ENCODE measurements at places on chromosomes 6 and 20. TPM values are rescaled to one million over a fixed set of nuclear protein-coding genes. Genes with fewer than 3 reads are reported as not detected.

Gene FAXC
- 5.9 TPM for polyA plus RNA-seq

Gene SNAP91
- polyA plus RNA-seq: 0.28 TPM

Gene PRSS16
- 0.30 TPM for polyA plus RNA-seq

Gene KCNK16
- polyA plus RNA-seq: not detected

Gene FRK
- 4.1 TPM for polyA plus RNA-seq

All from left renal cortex interstitium (tissue), 4 donors.